Daoy (cell line): ENCODE measurements at places on chromosomes 1 and 21. TPM values are rescaled to one million over a fixed set of nuclear protein-coding genes. Genes with fewer than 3 reads are reported as not detected.

VANGL2 gene
- total RNA-seq: 1.9 and 2.0 TPM in 2 replicates

RGSL1 gene
- not detected in 2 replicates for total RNA-seq

GRCh38 chr1:35857830-35858229 is 25.2 kb upstream of the AGO1 start:
- no peak for DNase-seq

GRCh38 chr1:212284332-212284743 is 872 bp upstream of the PPP2R5A start:
- DNase-seq: no peak

- DNase-seq: peak; percentile 87
Observed at GRCh38 chr1:31587720-31588423, 11.6 kb downstream of the TINAGL1 start.

GRCh38 chr1:184649451-184649888 is 105.2 kb downstream of the EDEM3 start:
- DNase-seq: no peak

DNA sequence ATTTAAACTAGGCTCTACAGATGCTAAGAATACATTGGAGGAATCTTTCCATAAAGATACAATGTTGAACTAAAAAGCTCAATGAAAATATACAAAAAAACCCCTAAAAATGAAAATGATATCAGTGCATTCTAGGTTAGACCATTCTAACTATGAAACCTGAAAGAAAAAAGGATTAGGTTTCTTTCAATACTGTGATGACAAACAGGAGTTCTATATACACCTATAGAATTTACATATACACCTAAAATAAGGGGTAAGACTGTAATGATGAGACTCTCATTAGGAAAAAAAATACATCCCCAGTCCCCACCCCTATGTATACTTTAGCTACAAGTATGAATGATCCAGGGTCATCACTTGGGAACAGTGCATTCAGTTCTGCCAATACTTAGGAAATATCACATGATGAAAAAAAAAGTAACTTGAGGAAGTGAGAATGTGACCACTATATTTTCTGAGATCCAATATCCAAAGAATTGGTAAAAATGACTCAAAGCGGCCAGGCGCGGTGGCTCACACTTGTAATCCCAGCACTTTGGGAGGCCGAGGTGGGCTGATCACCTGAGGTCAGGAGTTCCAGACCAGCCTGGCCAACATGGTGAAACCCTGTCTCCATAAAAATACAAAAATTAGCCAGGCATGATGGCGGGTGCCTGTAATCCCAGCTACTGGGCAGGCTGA is 26.3 kb downstream of the SELENOF start:
- no peak for DNase-seq

DNA sequence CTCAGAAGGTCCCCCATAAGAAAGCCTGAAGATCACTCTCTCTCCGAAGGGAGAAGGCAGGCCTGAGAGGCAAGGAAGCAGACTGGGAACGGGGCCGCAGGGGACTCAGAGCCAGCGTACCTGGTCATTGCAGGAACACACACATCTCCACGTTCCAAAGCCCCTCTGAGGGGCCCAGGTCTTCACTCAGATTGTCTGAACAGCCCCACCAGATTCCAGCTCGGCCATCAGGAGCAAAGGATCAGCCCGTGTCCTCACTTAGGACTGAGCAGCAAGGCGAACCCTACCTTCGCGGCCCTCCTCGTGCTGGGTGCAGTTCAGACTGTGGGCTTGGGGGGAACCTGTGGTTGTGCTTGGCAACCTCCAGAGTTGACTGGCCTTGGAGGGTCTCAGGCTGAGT is 43.9 kb upstream of the SOX13 start:
- no peak for DNase-seq
